ENCODE measurements at places on chromosomes 3 and 15.

DNA sequence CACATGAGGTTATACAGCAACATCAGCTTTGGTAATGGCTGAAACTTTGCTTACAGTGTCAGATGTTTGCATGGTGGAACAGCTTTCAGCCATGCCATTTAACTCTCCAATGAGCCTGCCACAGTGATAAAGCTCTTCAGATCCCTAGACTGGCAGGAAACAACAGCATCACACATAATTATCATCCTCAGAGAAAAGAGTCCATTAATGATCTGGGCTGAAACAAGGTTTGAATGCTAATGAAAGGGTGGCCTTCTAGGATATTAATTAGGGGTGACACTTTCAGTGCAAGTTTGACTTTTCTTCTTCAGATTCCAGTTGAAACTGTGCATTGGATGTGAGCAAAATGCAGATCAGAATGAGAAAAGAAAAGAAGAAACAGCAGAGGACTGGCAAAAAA lies 166.6 kb downstream of the IGSF11 start:
- no peak for DNase-seq

DNA sequence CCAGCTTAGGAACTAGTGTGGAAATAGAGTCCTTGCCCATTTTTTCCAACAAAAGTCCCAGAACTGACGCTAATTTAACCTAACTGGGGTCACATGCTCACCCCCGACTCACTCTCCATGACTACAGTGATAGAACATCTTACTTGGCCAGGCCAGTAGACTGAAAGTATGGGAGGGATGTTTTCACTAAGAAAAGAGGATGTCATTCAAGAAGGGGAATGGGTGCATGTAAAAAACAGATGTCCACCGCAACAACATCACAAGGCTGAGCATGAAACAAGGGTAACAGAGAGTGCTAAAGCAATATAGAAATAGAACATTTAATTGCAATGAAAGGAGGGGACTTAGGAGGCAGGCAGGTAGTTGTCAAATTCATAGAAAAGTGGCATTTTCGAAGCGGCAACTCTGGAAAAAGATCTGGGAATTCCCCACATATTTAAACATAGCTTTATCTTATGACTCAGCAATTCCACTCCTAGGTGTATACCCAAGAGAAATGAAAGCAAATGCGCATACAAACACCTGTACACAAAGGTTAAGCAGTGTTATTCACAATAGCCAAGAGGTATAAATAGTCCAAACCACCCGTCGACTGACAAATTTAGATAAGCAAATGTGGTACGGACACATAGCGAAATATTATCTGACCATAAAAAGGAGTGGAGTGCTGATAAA lies 41.1 kb upstream of the UBE2E2 start:
- no peak for DNase-seq

DNA sequence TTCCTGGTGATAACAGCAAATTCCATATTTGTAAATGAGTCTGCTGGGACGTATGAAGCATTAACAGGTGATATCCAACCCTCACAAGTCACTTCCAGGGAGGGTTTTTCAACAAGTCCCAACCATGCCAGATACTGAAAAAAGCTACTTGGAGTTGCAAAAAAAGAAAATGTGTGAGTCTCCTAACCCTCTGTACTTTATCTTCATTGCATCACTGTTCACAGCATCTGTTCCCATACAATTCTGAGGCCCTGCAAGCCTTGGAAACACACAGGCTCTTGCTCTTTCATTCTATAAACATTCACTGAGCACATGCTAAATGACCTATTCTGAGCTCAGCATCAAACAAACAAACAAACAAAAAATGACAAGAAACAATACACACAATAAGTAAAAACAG lies 120.8 kb downstream of the RFTN1 start:
- DNase-seq, result no peak

- no peak for DNase-seq
These were observed 571.8 kb downstream of the ZPLD1 start for GRCh38 chr3:103006526-103007183.

DNA sequence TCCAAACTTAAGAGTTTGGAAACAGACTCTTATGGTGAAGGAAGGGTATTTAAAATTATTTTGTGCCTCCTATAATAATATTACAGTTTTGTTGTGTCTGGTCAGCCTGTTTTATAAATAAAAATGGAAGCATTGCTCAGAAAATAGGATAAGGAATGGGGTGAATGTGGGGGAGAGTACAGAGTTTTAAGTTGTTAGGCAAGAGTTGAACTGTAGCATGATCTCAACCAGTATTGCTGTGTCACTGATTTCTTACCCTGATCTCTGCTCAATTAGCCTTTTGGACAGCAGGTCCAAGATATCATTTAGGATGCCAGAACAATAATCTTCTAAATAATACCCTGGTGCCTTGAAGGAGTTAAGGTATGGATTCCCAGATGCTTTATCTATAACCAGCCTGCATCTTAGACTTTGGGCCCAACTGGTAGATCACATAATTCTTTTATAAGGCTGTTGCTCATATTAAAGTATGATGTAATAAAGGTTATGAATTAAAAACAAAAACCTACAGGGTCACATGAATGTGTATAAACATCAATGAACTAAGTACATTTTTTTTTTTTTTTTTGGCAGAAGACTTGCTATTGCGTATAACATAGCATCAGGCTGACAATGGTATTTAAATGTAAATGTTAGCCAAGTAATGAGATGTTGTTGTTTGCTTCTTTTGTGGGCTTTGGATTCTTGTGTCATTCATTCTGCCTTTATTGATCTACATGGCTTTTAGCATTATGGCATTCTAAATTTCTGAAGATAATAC lies 70.0 kb downstream of the MITF start:
- no peak for DNase-seq

DNA sequence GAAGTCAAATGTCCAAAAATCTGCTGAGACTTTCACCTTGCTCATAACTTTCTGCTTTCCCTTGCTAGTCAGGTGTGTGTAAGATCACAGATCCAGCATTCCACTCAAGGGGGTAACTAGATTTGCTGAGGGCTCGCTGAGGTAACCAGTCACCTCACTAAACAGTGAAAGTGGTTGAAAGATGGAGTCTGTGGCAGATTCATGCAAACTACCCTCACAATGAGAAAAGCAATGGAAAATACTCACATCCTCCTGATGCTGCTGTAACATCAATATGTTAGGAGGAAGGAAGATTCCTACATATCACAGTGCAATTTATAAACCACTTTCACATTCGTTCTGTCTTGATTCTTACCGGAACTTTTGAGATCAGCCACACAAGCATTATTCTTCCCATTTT lies 174.3 kb upstream of the BCL6 start:
- no peak for DNase-seq

DNA sequence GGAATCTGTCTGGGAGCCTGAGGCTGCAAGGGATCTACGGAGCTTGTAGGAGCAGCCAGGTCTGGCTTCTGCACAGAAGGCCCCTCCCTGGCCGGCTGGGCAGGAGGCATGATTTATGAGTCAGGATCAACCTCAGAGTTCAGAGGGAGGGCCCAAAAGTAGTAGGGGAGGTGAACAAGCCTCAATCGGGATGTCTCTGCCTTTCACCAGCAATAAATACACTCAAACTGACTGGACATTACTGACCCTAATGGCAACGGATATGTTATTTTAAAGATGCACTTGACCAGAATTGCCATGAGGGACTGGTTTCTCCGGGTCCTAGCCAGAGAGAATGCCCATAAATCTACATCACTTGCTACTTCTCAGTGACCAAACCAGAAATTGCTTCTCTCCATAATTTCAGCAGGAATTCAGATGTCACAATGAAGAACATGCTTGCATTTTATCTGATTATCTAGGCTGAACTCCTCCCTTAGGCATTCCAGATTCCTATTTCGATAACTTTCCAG lies 109.6 kb upstream of the LMOD3 start:
- no peak for DNase-seq

GRCh38 chr15:61687124-61687523 lies 373.1 kb downstream of the VPS13C start:
- no peak for DNase-seq

Measured in stimulated activated CD4-positive, alpha-beta T cell treated with anti-CD3 and anti-CD28 coated beads, Interleukin-1b, Interleukin-23, amount 100 ng/mL, for 1 hour (primary cell).